CD14-positive monocyte (primary cell): ENCODE measurements at places on chromosomes 5 and 9.
A peak's percentile ranks its signal among the peaks of the same experiment; 100 is the strongest.

DNA sequence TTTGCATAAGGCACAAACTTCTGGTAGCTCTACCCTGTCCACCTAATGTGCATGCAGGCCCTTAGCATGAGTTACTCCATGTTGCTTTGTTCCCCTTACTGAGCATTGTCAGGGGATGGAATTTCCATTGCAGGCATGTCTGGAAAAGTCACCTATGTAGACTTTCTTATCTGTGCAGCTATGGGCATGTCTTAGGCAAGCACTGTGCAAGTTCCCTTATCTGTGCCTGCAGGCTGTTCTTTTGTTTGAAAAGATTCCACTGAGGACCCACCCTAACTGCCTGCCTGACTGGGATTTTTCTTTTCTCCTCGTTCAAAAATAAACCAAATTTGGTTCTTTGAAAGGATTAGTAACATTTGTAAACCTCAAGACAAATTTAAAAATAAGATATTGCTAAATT is 587.0 kb downstream of the CDH18 start:
- H3K4me1 ChIP-seq, result no peaks in the 10 kb centered on the region
- no peak overlapping the region for H3K27ac ChIP-seq
- no peaks in the 10 kb centered on the region for H3K27me3 ChIP-seq
- no peak overlapping the region for H3K4me3 ChIP-seq
- DNase-seq, result no peak

- peak; percentile 65 for DNase-seq
- no peaks in the 10 kb centered on the region for H3K36me3 ChIP-seq
- H3K27me3 ChIP-seq, result no peaks in the 10 kb centered on the region
- H3K4me3 ChIP-seq, result no peak overlapping the region
- H3K4me1 ChIP-seq, result peaks cover 33% of the 10 kb centered on the region
- no peak overlapping the region for H3K27ac ChIP-seq
These were observed 1.9 kb upstream of the PJA2 start for GRCh38 chr5:109411627-109412026.

GRCh38 chr9:79256691-79257213 is 315.0 kb upstream of the TLE4 start:
- no peak overlapping the region for H3K27ac ChIP-seq
- peak overlapping the region; percentile 11 for H3K4me3 ChIP-seq

DNA sequence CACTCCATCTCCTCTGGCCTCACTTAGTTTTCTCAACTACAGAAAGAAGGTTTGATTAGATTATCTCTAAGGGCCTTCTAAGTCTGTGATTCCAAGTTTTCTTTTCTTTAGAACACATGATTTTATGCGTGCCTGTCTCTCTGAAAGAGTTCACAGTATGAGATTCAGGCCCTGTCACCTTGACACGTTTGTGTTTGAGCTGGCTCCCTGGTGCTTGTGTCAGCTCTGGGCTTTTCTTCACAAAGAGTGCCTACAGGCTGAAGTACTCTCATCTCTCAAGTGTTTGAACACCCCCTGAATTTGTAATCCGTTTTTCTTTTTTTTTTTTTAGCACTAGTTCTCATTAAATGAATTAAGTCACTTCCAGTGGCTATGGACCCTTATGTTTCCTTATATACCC is 306.9 kb upstream of the C9orf72 start:
- no peaks in the 10 kb centered on the region for H3K27me3 ChIP-seq
- no peak for DNase-seq
- H3K4me3 ChIP-seq, result no peak overlapping the region

DNA sequence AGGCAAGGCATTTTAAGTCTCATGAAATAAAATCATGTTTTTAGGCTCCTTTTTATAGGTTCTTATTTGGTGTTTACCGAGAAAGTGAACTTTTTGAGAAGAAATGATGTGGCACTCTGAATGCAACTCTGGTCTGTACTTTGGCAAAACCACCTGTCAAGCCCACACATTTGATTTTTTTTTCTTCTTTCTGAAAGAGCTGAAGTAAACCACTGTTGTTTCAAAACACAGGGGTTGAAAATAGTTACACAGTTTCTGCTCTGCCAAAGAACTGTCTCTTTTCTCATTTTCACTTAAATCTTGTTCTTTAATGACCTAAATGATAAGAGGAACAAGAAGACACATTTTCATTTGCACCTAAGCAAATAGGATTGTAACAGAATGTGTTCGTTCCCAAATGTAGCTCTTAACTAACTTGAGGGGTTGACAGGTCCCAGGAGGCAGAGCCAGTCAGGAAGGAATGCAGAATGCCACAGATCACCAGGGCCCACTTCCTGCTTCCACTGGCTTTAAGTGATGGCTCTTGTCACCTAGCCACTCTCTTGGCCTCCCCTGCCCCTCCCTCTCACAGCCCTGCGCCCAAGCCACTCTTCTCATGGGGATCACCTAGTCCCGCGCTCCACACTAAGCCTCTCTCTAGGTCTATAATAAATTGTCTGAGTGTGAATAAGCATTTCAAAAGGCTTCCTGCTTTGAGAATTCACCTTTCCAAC is 47.3 kb downstream of the MED27 start:
- no peak for DNase-seq
- no peak overlapping the region for H3K27ac ChIP-seq

GRCh38 chr5:15914638-15915037 is 265.0 kb downstream of the MARCHF11 start:
- H3K36me3 ChIP-seq, result no peaks in the 10 kb centered on the region
- H3K4me1 ChIP-seq, result no peaks in the 10 kb centered on the region
- H3K27me3 ChIP-seq, result no peaks in the 10 kb centered on the region
- H3K27ac ChIP-seq, result no peak overlapping the region

DNA sequence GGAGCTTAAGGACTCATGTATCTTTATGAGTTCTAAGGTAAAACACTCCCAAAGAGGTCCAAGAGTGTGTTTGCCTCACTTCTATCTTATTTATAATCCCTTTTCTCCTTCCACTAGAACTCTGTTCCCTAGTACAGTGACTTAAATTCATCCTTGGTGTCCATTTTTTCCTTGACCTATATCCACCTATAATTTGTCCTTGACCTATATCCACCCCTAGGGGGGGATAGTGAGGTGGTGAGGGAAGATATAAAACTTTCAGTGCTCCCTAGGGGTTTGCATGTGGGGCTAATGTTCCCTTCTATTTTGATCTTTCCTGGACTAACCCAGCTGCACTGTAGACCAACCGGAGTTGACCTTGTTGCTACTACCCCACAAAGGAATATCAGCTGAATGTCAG is 83.5 kb upstream of the GNAQ start:
- H3K27ac ChIP-seq, result no peak overlapping the region
- H3K4me1 ChIP-seq, result peaks cover 13% of the 10 kb centered on the region
- H3K27me3 ChIP-seq, result no peaks in the 10 kb centered on the region
- DNase-seq, result no peak
- H3K36me3 ChIP-seq, result no peaks in the 10 kb centered on the region

DNA sequence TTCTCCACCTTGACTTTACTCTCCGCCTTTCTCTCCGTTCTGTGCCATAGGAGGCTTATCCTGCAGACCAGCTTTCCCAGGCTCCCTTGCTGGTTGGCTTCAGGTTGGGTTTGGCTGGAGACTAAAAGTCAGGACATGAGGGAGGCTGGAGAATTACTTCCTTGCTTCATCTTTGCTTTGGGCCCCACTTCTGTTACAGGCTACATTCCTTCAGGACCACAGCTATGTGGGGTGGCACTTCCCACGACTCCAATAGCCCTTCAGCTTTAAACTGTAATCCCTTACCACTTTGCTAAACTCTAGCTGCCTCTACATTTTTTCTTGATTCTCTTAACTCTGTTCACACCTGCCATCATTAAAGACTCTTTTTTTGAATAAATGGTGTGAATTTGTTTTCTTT is 186.7 kb upstream of the NR4A3 start:
- no peak overlapping the region for H3K27ac ChIP-seq
- no peaks in the 10 kb centered on the region for H3K27me3 ChIP-seq
- no peak for DNase-seq
- no peaks in the 10 kb centered on the region for H3K36me3 ChIP-seq
- no peak overlapping the region for H3K4me3 ChIP-seq
- H3K4me1 ChIP-seq, result peaks cover 26% of the 10 kb centered on the region

DNA sequence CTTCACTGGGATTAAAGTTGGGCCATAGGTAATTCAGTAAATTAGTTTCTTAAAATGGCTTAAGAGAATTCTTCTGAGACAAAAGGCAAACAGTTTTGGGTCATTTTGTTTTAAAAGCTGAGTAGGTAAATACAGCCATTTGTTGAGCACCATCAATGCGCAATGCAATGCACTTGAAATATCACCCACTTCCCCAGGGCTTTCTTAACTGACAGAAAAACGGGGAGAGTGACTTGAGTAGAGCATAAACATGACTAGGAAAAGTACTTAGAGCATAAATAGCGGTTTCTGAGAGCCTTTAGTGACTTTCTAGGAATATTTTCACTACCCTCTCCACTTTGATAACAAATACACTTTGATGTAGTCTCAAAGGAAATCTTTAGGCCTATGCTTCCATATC is 27.2 kb downstream of the MLANA start:
- H3K4me3 ChIP-seq, result no peak overlapping the region
- no peak for DNase-seq
- no peak overlapping the region for H3K27ac ChIP-seq
- no peaks in the 10 kb centered on the region for H3K4me1 ChIP-seq

- no peaks in the 10 kb centered on the region for H3K27me3 ChIP-seq
- H3K4me1 ChIP-seq, result no peaks in the 10 kb centered on the region
- H3K4me3 ChIP-seq, result no peak overlapping the region
- H3K36me3 ChIP-seq, result no peaks in the 10 kb centered on the region
- no peak for DNase-seq
These were observed 195.8 kb downstream of the ERCC6L2 start for GRCh38 chr9:96071076-96071814.

GRCh38 chr9:113416149-113416721 is 5.7 kb downstream of the C9orf43 start:
- no peak overlapping the region for H3K4me3 ChIP-seq

DNA sequence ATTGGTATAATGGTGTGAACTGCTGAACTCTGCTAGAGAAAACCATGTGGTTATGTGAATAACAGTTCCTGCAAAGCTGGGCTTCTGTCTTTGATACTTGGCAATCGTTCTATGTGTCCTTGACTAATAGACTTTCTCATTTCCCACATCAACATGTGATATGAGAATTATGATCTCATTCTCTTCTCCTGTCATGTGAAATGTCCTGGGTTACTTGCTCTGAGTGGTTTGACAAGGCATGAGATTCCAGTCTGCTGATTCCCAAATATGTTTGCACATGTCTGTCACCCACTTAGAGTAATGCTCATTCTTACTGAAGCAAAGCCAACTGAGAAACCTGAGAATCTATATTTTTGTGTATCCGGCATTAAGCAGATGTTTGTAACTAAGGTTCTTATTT is 141.2 kb downstream of the PARP8 start:
- H3K4me1 ChIP-seq, result no peaks in the 10 kb centered on the region
- no peaks in the 10 kb centered on the region for H3K27me3 ChIP-seq
- no peak overlapping the region for H3K4me3 ChIP-seq
- H3K27ac ChIP-seq, result no peak overlapping the region
- no peak for DNase-seq

GRCh38 chr9:28970241-28970654 is 1397.0 kb upstream of the C9orf72 start:
- H3K27me3 ChIP-seq, result no peaks in the 10 kb centered on the region
- no peak overlapping the region for H3K27ac ChIP-seq
- no peaks in the 10 kb centered on the region for H3K4me1 ChIP-seq
- no peaks in the 10 kb centered on the region for H3K36me3 ChIP-seq

- peak; percentile 33 for DNase-seq
- H3K36me3 ChIP-seq, result peaks cover 88% of the 10 kb centered on the region
- no peaks in the 10 kb centered on the region for H3K27me3 ChIP-seq
- H3K27ac ChIP-seq, result peak overlapping the region; percentile 65
- no peak overlapping the region for H3K4me3 ChIP-seq
These were observed 15.3 kb upstream of the F2RL2 start for GRCh38 chr5:76638479-76638878.

DNA sequence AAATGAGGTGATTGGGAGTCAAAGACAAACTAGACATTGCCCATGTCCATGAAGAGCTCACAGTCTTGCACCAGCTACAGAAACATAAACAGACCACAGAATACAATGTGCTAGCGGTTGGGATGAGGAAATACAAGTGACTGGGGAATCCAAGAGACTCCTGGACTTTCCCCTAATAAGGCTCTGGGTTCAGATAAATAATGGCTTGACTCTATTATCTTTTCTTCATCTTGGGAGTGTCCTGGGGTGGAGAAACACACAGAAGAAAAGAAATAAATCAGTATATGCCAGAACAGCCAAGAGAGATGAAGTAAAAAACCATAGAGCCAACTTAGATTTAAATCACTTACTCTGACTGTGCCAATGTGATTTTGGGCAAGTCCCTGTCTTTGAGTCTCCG is 227.8 kb downstream of the PAPPA start:
- DNase-seq, result no peak
- H3K27me3 ChIP-seq, result no peaks in the 10 kb centered on the region
- H3K4me3 ChIP-seq, result no peak overlapping the region
- no peak overlapping the region for H3K27ac ChIP-seq
- H3K36me3 ChIP-seq, result no peaks in the 10 kb centered on the region

GRCh38 chr9:29214690-29215253 is 1641.5 kb upstream of the C9orf72 start:
- H3K4me3 ChIP-seq, result no peak overlapping the region
- H3K27me3 ChIP-seq, result peaks cover 51% of the 10 kb centered on the region
- no peak overlapping the region for H3K27ac ChIP-seq
- H3K36me3 ChIP-seq, result no peaks in the 10 kb centered on the region

- no peaks in the 10 kb centered on the region for H3K27me3 ChIP-seq
- H3K27ac ChIP-seq, result no peak overlapping the region
- no peak for DNase-seq
- H3K36me3 ChIP-seq, result peaks cover 67% of the 10 kb centered on the region
These were observed 3.4 kb upstream of the STOML2 start for GRCh38 chr9:35106343-35106730.

DNA sequence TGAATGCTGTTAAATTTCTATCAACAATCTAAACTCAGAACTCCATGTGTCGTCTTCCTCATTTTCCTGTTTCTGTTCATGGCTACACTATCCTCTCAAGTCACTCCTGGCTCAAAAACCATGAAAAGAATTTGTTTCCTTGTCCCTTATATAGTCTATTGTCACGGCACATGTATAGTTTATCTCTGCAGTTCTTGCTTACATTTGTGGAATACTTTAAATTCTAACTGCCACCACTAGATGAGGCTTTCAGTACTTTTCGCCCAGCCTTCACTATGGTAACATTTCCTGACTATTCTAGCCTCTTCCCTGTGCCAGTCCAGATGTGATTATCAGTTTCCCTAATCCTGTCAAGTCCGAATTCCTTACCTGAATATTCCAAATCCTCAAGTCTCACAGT is 34.6 kb downstream of the PKD2L2 start:
- H3K4me1 ChIP-seq, result no peaks in the 10 kb centered on the region
- no peak overlapping the region for H3K4me3 ChIP-seq
- no peak overlapping the region for H3K27ac ChIP-seq
- DNase-seq, result no peak
- peaks cover 11% of the 10 kb centered on the region for H3K36me3 ChIP-seq

GRCh38 chr5:54524082-54524481 is 6.5 kb downstream of the SNX18 start:
- H3K4me3 ChIP-seq, result peak overlapping the region; percentile 91
- H3K27me3 ChIP-seq, result no peaks in the 10 kb centered on the region
- peaks cover 92% of the 10 kb centered on the region for H3K4me1 ChIP-seq
- H3K36me3 ChIP-seq, result peaks cover 4% of the 10 kb centered on the region
- peak overlapping the region; percentile 76 for H3K27ac ChIP-seq

GRCh38 chr5:177427211-177427822 is 841 bp downstream of the GRK6 start:
- H3K4me3 ChIP-seq, result peak overlapping the region; percentile 80
- H3K27me3 ChIP-seq, result no peaks in the 10 kb centered on the region
- H3K36me3 ChIP-seq, result peaks cover 18% of the 10 kb centered on the region

- peak; percentile 53 for DNase-seq
- no peak overlapping the region for H3K4me3 ChIP-seq
These were observed 58.7 kb downstream of the RXRA start for GRCh38 chr9:134384811-134385479.

GRCh38 chr5:109910874-109911273 is 221.1 kb downstream of the MAN2A1 start:
- no peak overlapping the region for H3K4me3 ChIP-seq
- H3K27ac ChIP-seq, result no peak overlapping the region
- no peaks in the 10 kb centered on the region for H3K27me3 ChIP-seq
